ENCODE measurements at places on chromosomes 5 and 9.

DNA sequence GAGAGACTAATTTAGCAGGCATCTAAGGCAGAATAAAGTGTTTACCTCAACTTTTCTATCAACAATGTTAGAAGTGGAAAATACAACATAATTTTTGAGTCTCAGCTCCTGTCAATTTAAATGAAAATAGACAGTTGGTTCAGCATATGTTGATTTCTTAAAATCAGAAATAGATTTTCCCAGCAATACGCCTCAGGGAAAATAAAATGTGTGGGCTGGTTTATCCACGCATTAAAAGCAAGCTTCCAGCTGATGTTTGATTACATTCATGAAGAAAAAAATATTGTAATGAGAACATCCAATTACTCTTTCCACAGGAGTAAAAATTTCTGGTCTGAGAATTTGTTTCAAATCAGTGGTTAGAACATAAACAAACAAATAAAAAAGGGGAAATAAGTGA lies 166.3 kb downstream of the PDE4D start:
- no peak for DNase-seq

GRCh38 chr9:21570643-21571275 lies 88.6 kb upstream of the IFNE start:
- no peak for DNase-seq

DNA sequence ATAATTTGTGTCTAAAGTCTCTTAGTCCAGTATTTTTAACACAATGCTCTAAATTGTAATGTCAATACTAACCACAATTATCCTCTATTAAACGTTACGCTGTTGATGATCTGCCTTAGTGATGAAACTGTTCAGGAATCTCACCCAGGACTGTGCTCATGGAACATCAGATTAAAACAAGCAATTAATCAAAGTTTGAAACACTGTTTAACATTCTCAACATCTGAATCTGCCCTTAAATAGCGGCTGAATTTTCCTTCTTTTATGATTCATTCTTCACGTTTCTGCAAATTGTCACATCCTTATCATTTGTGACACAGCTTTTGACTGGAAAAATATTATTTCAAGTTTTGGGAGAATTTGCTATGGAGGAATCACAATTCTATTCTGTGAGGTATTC lies 113.8 kb downstream of the MARCHF11 start:
- DNase-seq = no peak

DNA sequence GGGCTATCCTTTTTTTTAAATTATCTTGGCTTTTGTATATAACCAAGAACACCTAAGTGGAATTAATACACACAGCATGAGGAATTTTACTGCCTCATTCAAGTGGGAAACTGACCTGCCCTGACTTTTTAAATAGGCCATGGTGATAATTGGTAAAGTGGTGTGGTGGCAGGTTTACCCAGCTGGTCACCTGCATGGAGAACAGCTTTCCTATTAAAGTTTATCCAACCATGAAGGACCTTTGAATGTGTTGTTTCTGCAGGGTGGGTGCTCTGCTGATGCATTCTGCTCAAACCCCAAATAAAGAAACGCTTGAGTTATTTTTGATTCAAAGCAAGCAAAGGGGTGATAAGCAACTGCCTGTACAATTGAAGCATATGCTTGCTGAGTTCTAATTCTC lies 261.0 kb upstream of the GRIN3A start:
- no peak for DNase-seq

DNA sequence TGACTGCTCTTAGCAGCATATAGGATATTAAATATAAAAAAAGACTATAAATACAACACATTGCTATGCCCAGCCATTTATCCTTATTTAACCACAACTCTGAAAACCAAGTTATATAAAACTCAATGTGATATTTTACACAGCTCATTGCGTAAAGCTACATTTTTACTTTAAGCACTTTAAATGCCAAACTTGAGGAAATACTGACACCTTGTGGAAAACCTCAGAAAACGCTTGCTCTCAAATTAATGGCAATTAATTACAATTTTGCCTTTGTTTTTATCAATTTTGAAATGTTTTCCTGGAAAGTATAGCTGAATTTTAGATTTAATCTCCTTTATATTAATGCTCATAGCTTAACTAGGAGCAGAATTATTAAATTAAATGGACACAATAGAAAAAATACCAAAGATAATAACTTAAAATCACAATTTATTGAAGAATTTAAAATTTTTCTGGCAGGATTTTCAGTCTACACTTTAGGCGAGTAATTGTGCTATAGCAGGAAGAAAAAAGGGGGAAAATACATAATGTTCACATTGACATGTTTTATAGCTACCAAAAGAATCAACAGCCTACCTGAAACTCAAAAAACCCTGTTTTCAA lies 25.2 kb upstream of the PLAC8L1 start:
- DNase-seq = no peak

GRCh38 chr5:21171038-21171437 lies 1183.0 kb upstream of the CDH18 start:
- no peak for DNase-seq

- no peak for DNase-seq
Observed at GRCh38 chr5:124627815-124628595, 118.4 kb downstream of the ZNF608 start.

GRCh38 chr5:41334758-41335157 lies 121.4 kb upstream of the C6 start:
- no peak for DNase-seq

GRCh38 chr5:88394536-88395175 lies 126.0 kb upstream of the TMEM161B start:
- DNase-seq = no peak

DNA sequence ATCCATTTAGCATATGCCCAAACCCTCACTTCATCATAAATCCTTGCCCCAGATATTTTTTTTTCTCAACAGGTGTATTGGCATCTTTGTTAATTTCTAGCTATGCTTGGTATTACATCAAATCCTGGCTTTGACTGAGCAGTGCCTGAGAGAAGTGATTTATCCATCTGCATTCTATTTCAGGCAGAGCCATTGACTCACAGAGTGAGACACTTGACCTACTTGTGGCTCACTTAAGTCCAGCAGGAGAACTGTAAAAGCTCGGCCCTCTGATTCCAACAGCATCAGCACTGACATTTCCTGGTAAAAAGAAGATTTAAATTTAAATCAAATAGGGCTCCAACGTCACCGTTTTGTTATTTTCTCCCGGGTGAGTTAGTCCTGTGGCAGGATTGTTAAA lies 93.4 kb downstream of the PLK2 start:
- DNase-seq = no peak

GRCh38 chr9:132037458-132037857 lies 42.2 kb downstream of the MED27 start:
- no peak for DNase-seq

- no peak for DNase-seq
Observed at GRCh38 chr5:179769271-179769670, 24.5 kb upstream of the LTC4S start.

GRCh38 chr5:87770016-87770570 lies 357.4 kb upstream of the CCNH start:
- DNase-seq = no peak

DNA sequence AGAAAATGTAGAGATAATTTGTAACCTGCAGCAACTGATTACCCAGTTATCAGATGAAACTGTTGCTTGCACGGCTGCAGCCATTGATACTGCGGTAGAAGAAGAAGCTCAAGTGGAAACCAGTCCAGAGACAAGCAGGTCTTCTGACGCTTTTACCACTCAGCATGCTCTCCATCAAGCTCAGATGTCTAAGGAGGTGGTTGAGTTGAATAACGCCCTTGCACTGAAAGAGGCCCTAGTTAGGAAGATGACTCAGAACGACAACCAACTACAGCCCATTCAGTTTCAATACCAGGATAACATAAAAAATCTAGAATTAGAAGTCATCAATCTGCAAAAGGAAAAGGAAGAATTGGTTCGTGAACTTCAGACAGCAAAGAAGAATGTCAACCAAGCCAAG lies 1.7 kb downstream of the KIF4B start:
- DNase-seq = no peak

DNA sequence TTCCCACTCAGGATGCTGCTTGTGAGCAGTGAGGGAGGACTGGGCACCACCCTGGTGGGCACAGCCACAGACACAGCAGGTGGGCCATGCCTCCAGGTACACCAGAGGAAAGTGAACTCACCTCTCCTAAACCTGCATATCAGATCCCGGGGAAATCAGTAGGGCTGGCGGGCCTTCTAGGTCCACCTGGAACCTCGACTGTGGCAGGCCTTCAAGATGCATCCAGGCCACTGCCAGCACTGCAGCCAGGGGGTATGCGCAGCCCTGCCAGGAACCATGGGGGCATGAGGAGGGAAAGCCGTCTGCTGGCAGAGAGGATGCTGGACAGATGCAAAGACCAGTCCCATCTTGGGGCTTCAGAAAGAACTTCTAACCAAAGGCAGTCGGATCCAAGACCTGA lies 270.6 kb upstream of the IRX4 start:
- DNase-seq = no peak

DNA sequence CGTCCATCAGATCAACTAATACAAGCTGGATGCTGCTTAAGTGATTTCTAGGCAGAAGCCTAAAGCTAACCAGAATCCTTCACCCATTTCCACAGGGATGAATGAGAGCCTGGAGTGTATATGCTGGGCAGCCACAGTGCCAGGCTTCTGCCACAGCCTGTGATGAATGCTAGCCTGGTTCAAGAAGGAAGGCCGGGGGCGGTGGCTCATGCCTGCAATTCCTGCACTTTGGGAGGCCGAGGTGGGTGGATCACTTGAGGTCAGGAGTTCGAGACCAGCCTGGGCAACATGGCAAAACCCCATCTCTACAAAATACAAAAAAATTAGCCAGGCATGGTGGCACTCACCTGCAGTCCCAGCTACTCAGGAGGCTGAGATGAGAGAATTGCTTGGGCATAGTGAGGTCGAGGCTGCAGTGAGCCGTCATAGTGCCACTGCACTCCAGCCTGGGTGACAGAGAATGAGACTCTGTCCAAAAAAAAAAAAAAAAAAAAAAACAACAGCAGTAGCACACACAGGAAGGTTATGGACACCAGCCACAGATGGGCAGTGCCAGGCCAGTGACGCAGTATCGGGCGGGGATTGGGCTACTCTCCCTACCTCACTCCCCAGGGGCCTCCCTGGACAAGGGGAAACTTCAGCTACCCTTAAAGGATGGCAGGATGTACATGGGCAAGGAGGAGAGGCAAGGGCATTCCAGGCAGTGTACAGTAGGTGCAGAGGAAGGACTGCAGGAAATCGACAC lies 23.1 kb upstream of the HMCN2 start:
- no peak for DNase-seq

GRCh38 chr9:134968823-134969090 lies 51.0 kb upstream of the FCN1 start:
- no peak for DNase-seq

- no peak for DNase-seq
Observed at GRCh38 chr9:35666045-35666444, 1.1 kb upstream of the ARHGEF39 start.

Data from prostate gland (tissue), 2 donors.